Suppressor macrophage treated with lipopolysaccharide for 1 hour (primary cell): ENCODE measurements at places on chromosomes 11 and 22.

GRCh38 chr11:32888805-32889204 lies 3.8 kb upstream of the QSER1 start:
- no peak for DNase-seq

- DNase-seq, result peak; percentile 96
Observed at GRCh38 chr11:61378713-61379313, 13.6 kb upstream of the TMEM216 start.

DNA sequence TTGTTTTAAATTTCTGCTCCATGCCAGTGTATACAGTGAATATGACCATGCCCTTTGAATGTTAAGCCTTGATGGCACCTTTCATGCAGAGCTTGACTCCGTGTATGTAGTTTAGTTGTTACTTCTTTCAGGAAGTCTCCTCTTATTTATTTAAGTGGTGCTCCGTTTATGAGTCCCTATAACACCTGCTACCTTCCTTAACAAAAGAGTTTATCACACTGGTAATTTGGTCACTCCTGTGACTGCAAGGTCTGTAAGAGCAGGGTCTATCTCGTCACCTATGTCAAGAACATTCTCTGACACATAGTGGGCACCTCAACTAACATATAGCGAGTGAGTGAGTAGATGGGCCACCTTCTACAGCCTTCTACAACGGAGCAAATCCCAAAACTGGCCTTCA lies 152.5 kb downstream of the CCDC34 start:
- DNase-seq, result no peak

DNA sequence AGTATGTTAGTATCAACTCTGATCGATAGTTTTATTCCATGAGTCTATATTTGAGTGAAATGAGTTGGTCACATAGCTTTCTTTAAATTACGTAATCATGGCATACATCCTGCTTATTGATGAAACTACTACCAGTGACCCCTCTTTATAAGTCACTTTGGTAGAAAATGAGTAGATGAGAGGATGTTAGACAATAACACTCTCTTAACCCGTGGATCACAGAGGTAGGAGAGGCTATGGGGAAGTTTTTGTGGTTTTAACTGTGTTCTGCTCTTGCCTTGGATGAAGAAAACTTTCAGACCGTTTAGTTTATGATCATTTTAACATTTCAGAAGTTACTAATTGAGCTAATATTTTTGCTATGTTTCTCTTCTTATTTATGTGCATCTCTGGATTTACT lies 34.0 kb downstream of the TBCEL start:
- DNase-seq, result no peak

DNA sequence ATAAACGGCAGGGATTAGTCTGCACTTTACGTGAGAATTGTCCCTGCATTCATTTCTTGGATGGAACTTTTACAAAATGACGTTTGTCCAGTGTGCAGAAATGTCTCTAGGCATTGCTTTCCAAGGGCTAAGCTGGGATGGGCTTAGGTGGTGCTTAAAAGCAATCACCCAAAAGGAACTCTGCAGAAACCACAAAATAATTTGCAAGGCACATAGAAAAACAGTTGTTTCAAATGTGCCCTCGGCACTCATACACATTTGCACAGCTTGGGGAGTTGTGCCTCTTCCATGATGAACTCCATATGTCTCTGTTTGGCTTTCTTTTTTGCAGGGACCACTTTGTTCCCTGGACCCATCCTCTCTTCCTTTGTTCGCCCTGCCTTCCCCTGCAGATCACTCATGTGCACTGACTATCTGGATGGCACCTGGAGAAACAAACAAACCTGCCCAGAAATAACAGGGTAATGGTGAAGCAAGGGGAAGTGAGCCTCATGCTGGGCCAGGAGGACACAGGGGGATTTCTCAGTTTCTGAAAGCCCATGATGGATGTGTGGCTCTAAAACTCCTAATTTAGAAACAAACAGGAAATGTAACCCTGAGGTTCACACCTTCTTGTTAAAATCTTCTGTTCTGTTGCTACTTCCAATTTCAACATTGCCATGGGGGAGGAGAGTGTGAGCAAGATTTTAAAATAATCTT lies 150.2 kb downstream of the SNX19 start:
- no peak for DNase-seq

DNA sequence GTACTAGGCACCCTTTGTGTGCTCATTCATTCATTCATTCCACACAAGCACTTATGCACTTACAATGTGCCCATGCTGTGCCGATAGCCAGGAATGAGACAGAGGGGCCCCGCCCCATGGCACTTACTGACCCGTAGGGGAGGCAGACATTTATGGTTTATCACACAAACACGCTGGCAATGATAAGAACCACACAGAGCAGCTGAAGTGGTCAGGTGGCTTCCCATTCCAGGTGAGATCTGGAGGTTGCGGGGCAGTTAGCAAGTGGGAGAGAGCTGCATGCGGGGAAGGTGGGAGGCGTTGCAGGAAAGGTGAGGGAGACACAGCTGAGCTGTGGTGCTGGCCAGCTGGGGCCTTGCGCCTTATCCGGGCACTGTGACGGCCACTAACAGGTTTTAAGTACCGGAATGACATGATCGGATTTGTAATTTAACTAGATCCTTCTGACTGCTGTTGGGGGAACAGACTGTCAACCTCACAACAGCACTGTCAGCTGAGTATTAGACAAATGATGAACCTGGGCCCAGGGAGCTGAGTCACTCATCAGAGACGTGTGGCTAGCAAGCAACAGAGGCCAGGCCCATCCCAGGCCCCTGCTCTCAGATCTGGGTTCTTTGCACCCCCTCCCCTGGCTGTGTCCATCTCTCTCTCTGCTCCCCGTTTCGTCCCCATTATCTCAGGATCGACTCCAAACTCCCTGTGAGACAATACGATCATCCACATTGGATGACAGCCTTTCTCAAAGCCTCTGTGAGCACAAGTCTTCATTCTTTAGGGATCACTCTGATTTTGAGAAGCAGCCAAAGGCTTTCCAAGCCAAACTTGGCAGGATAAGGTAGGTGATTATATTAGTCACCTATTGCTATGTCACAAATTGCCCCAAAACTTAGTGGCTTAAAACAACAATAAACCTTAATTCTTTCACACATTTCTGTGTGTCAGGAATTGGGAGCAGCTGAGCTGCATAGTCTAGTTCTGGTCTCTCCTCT lies 28.4 kb downstream of the RASD2 start:
- DNase-seq, result no peak

DNA sequence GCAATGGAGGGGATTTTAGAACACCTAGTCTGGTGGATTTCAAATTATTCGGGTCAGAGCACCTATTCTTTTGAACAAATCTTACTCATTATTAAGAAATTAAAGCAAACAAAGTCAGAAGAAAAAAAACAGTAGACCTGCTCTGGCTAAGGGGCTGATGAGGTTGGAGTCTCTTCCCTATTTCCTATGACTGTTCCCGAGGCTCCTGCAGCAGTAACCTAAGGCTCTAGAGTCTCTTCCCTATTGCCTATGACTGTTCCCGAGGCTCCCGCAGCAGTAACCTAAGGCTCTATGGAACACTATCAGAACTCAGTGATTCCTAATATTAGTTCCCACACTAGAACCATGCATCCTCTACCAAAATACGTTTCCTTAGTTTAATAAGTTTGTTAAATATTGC lies 607.9 kb downstream of the NTM start:
- DNase-seq, result no peak

DNA sequence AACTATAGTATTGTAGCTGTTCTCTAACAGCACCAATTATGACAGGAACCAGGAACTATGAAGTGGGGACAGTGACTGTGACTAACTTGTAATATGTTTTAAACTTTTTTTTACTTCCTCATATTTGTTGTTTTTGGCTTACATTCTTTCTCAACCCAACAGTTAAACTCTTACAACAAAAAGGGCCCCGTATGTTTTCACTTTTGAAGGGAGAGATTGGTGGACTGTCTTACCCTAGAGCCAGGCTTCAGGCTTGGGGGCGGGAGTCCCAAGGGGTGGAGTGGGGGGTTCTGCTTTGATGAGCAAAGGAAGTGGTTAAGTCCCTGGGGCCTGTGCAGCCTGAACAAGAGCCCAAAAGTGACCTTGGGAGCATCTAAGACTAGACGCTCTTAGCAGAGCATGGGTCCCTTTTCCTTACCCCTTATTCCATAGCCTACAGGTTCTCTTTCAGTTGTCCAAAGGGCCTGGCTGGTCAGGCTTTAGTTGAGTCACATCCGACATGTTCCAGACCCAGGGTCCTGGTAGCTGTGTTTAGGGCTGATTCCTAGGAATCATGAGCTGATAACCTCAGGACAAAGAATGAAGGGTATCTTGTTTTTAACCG lies 38.8 kb downstream of the STIM1 start:
- DNase-seq, result peak; percentile 56

DNA sequence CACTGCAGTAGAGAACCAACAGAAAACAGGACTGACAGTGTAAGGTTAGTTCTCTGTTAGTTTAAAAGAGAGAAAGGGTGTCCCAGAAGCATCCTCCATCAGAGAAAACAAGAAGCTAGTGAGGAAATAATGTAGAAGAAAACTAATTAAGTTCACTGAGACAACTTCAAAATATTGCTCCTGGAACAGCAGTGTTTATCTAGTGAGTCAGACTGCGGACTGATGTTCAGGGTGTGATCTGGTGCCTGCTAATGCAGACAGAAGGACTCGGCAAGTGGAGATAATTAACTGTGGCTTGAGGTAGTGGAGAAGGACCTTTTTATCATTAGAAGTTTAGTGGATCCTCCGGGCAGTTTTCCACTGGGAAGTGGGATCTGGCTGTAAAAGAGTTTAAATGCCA lies 55.4 kb downstream of the CDON start:
- no peak for DNase-seq

DNA sequence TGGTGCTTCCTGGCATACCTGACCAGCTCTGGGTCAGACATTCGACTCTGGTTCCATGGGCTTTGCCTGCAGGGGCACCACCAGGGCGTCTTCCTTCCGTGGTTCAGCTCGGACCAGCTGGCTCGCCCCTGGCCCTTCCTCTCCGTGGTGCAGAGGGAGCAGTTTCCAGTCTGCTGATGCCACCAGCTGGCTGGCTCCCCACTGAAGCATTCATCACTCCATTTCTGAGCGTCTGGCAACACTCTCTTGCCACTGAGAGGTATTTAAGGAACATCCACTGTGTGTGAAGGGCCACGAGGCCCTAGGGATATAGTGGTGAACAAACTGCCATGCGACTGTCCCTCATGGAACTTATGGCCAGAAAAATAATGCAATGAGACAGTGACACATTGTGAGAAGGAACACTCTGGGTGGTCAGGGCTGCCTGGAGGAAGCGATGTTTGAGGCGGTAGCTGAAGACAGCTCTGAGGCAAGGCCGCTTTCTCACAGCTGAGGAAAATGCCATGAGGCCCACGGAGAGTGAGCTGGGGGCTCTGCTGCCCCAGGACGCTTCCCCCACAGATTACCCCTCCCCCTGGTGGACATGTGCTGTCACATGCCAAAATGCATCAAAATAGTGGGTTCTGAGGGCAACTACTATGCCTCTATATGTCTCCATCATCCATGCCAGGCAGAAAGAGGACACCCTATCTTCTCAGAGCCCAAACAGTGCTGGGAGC lies 44.9 kb upstream of the ARFGAP3 start:
- no peak for DNase-seq

- no peak for DNase-seq
Observed at GRCh38 chr11:79030448-79030847, 410.4 kb downstream of the TENM4 start.

GRCh38 chr11:90326647-90327046 lies 103.8 kb upstream of the CHORDC1 start:
- DNase-seq, result no peak

GRCh38 chr11:118054712-118055640 lies 21.9 kb upstream of the TMPRSS4 start:
- DNase-seq, result no peak

- DNase-seq, result no peak
Observed at GRCh38 chr11:64382047-64382446, 23.1 kb downstream of the RPS6KA4 start.

DNA sequence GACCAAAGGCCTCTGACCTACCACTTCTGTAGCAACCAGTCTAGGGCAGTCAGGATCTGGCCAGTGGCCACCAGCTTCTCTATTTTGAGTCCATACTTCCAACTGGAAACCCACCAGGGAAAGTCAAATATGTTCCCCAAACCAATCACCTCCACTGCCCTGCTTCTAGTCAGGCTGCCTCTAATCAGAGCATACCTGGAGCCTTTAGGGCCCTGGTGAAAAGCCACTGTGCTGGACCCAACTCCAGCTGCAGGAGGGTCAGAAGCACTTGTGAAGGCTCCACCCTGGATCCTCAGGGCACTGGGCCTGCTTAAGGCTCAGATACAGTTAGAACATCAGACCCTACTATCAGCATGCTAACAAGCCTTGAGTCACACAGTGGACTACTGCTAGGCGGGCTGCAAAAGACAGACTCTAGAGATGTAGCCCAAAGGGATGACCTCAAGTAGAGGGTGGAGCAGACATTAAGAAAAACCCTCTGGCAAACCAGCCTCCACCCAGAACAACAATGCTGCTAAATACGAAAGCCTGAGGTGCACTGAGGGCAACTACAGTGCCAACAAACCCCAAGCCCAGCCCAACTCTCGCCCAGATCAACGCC lies 69.2 kb downstream of the DGCR2 start:
- no peak for DNase-seq

DNA sequence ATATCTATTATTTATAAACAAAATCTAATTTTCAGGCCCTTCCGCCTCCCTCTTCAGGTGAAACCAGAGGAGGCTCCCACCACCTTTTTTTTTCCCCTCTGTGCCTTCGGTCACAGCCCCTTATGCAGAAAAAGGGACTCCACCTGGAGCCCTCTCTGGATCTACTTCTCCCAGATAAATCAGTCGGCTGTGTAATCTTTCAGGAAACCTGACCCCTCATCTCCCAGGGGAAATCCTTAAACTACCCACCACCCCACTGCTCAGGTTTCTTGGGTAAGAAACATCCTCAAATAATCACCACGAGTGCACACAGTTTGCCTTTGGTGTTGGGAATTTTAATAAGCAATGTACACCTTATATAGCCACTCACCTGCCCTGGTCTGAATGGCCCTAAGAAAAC lies 104.2 kb downstream of the NAV2 start:
- DNase-seq, result no peak

DNA sequence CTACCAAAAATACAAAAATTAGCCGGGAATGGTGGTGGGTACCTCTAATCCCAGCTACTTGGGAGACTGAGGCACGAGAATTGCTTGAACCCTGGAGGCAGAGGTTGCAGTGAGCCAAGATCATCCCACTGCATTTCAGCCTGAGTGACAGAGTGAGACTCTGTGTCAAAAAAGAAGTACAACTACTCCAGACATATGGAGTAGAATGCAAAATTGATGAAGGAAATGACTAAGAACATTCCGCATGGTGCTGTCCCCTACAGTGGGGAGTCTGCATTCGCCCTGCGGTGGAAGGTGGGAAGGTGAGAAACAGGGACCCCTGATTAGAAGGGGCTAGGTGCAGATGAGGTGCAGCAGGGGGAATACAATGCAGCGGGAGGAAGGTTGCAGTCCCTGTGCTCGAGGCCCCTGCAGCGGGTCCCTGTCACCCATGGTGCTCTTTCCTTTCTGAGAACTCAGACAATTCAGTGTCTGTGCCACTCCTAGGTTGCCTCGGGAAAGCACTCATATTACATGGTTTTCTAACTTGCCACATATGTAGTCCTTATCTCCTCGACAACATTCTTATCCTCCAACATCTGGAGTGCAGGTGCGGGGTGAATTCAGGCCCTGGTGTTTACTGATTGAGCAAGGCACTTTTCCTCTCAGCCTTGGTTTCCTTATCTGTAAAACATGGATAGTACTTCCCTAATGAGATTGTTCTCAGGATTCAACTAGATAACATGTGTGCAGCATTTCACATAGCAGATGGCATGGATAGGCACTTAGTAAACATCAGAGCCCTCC lies 5.2 kb downstream of the POLD4 start:
- no peak for DNase-seq

- DNase-seq, result no peak
Observed at GRCh38 chr22:47277531-47277930, 515.1 kb downstream of the TBC1D22A start.
